ENCODE measurements at places on chromosomes 7 and 10.

- DNase-seq, result no peak
Observed at GRCh38 chr7:93238748-93239147, 6.6 kb downstream of the VPS50 start.

DNA sequence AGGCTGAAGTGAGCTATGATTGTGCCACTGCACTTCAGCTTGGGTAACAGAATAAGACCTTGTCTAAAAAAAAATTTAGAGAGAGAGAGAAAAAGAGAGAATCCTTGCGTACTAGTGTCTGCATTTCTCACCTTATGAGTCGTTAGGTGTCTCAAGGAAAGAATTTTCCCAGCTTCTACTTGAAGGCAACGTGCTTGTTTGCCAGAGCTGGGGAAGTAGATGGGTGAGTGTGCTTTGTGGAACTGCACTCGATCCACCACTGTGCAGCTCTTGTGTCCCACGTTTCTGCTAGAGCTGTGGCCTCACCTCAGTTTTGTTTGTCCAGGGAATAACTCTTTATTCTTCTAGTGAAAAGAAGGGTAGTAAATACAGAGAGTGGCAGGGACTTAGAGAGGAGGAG, 38.9 kb downstream of the HDAC9 start:
- DNase-seq, result no peak

DNA sequence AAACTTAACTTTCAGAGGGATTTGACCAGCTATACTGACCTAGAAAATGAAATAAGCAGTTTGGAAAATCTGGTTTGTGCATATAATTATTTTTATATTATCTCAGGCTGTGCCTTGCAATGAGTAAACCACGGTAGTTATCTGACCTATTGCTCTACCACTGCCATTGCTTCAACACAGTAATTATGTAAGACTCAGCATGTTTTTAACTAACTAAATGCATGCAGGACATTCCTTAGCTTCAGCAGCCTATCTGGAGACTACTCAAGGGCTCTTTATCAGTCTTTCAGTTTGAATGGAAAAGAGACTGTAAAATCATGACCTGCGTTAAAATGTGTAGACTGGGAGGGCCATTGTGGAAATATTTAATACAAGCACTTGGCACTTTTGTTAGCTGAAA, 22.5 kb downstream of the CHN2 start:
- no peak for DNase-seq

DNA sequence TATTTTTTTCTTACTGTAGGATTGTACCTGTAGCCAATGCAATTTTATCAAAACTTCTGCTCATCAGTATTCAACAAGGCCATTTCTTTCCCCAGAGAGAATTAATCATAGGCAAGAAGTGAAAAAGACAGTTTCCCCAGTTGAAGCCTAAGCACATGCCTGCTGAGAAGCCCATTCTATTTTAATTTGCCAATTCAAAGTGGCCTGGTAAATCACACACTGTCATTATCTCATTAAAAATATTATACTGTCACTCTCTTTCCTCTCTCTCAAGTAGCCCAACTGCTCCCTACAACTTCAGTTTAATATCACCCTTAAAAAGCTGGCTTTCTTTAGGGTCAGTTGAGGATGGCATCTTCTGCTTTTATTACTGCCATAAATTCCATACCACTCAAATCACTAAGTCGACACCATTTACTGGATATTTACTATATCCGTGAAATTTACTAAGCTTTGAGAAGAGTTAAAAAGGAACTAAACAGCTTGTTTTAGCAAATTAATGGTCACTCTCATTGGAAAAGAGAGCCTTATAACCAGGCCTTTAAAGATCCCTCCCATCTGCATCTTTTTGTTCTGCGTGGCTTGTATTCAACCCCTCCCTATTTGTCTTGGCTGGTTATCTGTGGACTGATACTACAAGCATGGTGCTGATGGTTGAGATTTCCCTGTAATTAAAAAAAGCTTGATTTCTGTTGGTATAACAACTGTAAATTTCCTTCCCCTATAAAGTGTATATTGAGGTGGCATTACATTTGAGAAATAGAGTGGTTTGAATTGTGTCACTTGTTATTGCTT, 30.6 kb downstream of the COL28A1 start:
- no peak for DNase-seq
